Stimulated activated CD8-positive, alpha-beta memory T cell treated with anti-CD3 and anti-CD28 coated beads, Interleukin-2, amount 100 ng/mL, for 48 hours (primary cell): ENCODE measurements at places on chromosomes 4 and X.

- no peak for DNase-seq
Observed at GRCh38 chr4:73856518-73856917, 3.4 kb downstream of the PF4V1 start.

- DNase-seq: no peak
Observed at GRCh38 chr4:123599061-123599919, 202.7 kb downstream of the SPRY1 start.

GRCh38 chr4:72665171-72665968 lies 96.3 kb upstream of the ADAMTS3 start:
- DNase-seq: no peak

DNA sequence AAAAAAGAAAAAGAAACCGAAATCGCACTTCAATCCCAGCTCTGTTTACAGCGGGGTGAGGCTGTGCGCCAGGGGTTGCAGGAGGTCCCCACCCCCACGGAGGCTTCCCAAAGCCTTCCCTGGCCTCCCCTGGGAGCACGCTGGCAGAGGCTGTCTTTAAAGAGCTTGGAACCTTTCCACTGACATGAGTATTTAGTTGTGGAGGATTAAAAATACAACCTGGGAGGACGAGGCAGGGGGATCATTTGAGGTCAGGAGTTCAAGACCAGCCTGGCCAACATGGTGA lies 69.1 kb downstream of the PPP2R2C start:
- no peak for DNase-seq

DNA sequence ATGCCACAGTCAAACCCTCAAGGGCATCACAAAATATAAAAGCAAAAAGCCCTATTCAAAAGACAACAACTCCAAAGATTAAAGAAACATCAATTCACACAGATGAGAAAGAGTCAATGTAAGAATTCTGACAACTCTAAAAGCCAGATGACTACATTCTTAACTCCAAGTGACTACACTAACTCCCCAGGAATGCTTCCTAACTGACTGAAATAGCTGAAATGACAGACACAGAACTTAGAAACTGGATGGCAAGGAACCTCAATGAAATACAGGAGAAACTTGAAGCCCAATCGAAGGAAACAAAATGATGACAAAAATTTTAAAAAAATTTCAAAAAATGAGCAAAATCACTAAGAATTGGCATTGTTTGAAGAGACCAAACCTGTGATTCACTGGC lies 1047.6 kb upstream of the PCDH10 start:
- no peak for DNase-seq

- DNase-seq: no peak
Observed at GRCh38 chr4:54499308-54500074, 158.3 kb upstream of the KIT start.

DNA sequence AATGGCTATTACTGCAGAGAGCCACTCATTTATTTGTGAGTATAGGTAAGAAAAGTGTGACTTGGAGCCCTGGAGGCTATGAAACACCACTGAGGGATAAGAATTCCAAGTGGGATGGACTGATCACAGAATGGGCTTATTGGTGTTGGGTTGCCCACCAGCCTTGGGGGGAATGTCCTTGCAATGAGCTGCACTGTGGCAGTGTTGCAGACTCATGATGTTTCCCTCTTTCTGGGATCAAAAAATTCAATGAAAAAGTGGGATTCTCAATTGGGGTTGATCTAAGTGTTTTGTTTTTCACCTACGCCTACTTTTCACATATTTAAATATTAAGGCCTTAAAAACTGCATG lies 1024.5 kb upstream of the PCDH10 start:
- no peak for DNase-seq

- DNase-seq: no peak
Observed at GRCh38 chrX:42748067-42748850, 29.7 kb downstream of the PPP1R2C start.
